ENCODE measurements at places on chromosomes 3 and 15.

DNA sequence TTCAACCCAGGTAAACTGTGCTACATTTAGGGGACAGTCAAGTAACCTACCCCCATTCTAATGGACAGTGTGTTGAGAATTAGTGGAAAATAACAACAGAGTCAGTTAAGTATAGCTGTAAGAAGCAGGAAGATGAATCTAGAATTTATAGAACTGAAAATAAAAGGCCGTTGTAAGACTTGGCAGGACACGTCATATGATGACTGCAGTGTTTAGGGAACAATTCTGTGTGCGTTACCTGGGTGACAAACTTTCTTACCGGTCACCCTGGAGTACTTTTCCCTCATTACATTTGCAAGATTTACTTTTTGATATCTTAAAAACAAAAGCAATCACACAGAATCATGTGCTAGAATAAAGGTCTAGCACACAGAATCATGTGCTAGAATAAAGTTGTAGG lies 536.3 kb upstream of the ZNF717 start:
- DNase-seq: no peak

GRCh38 chr3:129663930-129664646 lies 57.6 kb upstream of the PLXND1 start:
- no peak for DNase-seq

GRCh38 chr3:87182023-87182422 lies 45.1 kb upstream of the CHMP2B start:
- DNase-seq: no peak

DNA sequence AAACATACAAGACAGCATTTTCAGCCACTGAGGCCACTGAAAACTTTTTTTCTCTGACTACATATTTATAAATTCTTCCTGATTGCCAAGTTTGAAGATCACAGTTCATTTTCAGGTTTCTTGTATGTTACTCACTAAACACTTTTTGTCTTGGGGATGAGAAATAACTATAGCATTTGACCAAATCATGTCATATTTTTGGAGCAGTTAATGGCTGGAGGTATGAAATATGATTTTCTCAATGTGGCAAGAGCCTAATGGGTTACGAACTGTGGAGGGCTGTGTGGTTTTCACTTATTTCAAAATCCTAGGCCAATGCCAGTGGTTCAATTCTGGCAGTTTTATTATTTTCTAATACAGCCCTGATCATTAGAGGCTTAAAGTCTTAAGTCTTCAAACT lies 64.4 kb downstream of the USP13 start:
- no peak for DNase-seq

- no peak for DNase-seq
Measured at GRCh38 chr3:158465074-158465473, 105.9 kb upstream of the MLF1 start.

- no peak for DNase-seq
Measured at GRCh38 chr15:25703726-25704125, 159.4 kb downstream of the ATP10A start.

Data from HEK293T (cell line).